ENCODE measurements at places on chromosomes 12 and 14. TPM values are rescaled to one million over a fixed set of nuclear protein-coding genes. Genes with fewer than 3 reads are reported as not detected.

The NOXRED1 gene
- total RNA-seq = 0.61 TPM

The REP15 gene
- total RNA-seq = 1.7 TPM

The OTX2 gene
- total RNA-seq = not detected

The NKX2-1 gene
- total RNA-seq = 0.39 TPM

The RAB15 gene
- total RNA-seq = 25.6 TPM

The SOAT2 gene
- not detected for total RNA-seq

The ZNF385A gene
- total RNA-seq = 5.0 TPM

The OVCH1 gene
- 0.66 TPM for total RNA-seq

The TSHR gene
- total RNA-seq = 6.5 TPM
